ENCODE measurements at places on chromosomes 11 and 22.

GRCh38 chr11:31106326-31106725, 263.2 kb downstream of the DCDC1 start:
- no peak for DNase-seq

DNA sequence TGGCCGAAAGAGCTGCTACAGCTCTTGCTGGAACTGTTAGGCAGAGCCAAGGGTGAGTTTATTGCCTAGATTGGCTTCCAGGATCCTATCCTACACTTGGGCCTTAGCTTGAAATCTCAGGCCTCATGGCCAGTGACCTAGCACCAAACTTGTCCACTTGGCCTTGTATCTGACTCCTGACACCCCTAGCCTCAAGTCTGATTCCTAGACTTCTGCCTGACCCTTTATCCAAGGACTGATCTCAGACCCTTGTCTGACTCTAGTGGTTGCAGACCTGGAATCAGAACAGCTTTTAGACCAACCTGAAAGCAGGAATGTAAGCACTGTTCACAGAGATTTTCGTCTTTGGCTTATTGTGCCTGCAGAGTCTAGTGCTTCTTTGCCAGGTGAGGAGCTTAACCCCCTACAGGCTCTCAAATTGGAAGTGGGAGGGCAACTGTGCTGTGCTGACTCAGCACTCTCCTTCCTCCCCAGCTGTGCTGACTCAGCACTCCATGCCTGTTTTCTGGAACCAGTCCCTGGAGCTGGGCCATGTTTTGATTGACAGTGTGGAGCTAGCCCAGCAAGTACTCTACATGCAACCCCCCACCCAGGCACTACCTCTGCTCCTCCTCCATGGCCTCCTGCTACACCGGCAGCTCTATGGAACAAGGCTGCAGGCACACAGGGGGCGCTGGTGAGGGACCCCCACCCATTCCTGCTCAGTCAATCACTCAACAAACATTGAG, 35.1 kb downstream of the RRP8 start:
- DNase-seq, result peak; percentile 41

DNA sequence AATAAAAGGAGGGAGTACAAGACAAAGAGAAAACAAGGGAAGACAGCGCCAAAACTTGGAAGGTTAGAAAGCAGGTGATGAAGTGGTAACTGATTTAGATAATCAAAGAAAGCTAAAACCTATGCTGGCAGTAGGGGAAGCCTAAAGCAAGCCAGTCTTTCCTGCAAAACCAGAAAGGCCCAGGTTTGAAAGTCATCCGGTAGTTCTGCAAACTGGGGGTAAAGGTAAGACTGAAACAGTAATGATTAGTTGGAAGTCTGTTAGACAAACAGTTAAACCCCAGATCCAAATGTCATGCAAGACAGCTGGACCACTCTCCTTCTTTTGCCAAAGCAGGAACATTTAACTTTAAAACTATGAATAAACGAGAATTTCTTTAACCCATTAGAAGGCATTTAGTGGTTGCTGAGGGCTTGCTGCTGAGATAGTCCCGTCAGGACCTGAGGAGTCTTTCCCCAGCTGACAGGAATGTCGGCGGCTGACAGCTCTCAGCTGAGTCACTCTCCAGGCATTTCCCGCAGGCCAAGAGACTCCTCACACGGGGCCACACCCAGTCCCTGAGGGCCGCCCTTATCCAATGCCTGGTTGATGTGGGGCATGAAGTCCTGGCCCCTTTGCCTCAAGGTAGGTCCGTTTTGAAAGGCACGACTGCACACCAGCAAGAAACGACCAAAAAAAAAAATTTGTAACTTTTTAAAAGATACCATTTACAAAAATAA, 36.3 kb upstream of the CFAP300 start:
- no peak for DNase-seq

GRCh38 chr11:128029219-128029722, 558.1 kb downstream of the ETS1 start:
- DNase-seq, result no peak

DNA sequence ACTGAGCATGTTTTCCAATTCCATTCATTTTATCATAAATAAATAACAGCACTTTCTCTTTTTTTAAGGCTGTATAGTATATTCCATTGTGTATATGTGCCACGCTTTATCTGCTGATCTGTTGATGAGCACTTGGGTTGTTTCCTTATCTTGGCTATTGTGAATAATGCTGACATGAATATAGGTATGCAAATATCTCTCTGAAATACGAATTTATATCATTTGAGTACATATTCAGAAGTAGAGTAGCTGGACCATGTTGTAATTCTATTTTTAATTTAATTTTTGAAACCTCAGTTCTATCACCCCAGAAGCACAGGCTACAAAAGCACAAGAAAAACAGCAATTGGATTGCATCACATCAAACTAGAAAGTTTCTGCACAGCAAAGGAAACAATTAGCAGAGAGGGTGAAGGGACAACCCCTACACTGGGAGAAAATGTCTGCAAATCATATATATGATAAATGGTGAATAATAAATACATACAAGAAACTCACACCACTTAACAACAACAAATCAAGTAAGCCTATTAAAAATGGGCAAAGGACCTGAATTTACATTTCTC, 43.4 kb downstream of the XKR3 start:
- no peak for DNase-seq

DNA sequence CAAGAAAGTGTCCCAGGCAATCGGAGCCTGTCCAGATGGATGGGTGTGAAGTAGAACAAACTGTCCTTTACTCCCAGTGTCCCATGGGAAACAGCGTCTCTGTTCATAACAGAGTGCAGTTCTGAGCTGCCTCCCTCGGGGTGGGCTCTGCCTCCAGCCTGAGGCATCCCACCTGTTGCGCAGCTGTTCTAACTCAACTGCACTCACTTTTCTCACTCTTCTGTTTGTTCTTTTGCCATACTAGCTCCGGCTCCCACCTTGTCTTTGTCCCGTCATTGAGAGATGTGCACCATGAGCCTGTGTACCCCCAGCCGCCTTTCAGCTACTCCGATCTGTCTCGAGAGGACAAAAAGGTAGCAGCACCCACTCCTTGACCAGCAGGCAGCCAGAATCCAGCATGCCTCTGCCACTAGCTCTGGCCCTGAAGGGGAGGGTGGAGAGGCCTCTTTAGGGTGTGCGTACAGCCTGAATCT, 20.7 kb upstream of the CDC42EP2 start:
- DNase-seq, result peak; percentile 73

- no peak for DNase-seq
Observed at GRCh38 chr11:86930957-86931547, 24.1 kb downstream of the FZD4 start.

GRCh38 chr11:8871171-8871775, 39.7 kb upstream of the AKIP1 start:
- peak; percentile 91 for DNase-seq

GRCh38 chr11:21965221-21965620, 227.7 kb upstream of the ANO5 start:
- DNase-seq, result no peak

GRCh38 chr11:61298663-61299244, 3.6 kb upstream of the VWCE start:
- DNase-seq, result no peak

DNA sequence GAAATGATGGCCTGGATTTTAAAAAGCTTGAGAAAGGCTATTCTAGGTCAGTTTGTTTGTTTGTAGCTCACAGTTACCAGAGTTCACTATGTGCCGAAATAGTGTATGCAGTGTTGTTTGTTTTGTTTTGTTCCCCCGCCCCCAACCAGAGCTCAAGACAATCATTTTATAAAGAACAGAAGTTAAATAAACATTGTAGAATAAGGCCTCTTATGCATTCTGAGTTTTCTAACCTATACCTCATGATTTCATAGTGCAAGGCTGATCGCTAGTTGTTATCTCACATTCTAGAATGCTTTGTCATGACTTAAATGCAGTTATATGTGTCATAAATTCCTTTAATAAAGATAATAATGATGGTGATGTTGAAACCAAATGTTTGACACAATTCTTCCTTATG, 7.8 kb downstream of the KCNA4 start:
- DNase-seq, result no peak

DNA sequence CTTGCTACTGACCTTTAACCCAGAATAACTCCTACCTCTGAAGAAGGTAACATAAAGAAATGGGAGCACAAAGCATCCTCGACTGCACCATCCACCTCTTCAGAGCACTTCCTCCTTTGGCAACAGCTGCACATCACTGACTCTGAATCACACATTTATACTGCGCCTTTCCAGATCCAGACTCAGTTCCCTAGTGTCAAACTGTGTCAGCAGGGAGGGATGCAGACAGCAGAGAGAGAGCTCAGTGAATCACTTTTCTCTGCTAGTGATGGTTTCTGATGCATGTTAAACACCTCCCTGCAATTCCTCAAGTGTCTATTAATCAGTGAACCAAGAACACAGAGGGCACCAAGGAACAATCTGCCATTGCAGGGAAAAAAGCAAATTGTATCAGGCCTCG, 118.9 kb downstream of the PLEKHA7 start:
- no peak for DNase-seq

- DNase-seq, result no peak
Observed at GRCh38 chr11:27497284-27497866, 9.2 kb downstream of the LIN7C start.

DNA sequence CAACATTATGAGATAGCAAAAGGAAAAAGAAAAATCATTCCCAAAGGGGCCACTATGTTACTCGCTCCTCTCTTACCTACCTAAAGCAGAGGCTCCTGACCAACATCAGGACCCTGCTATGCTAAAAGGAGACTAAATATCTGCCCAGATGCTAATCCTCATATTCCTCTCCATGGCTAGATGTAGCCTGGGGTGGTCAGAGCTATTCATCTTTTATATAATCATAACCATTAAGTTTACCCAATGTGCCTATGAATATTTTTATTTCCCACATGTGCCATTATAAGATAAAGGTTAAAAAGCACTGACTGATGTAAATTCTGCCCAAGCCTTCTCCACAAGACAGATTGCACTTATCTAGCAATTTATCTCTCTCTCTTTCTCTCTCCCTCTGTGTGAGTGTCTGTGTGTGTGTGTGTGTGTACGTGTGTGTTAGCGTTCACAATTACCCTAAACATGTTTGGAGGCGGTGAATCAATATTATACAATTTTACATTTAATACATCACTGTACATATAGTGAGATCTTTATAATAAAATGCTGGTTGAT, 41.2 kb upstream of the ANO5 start:
- DNase-seq, result no peak

DNA sequence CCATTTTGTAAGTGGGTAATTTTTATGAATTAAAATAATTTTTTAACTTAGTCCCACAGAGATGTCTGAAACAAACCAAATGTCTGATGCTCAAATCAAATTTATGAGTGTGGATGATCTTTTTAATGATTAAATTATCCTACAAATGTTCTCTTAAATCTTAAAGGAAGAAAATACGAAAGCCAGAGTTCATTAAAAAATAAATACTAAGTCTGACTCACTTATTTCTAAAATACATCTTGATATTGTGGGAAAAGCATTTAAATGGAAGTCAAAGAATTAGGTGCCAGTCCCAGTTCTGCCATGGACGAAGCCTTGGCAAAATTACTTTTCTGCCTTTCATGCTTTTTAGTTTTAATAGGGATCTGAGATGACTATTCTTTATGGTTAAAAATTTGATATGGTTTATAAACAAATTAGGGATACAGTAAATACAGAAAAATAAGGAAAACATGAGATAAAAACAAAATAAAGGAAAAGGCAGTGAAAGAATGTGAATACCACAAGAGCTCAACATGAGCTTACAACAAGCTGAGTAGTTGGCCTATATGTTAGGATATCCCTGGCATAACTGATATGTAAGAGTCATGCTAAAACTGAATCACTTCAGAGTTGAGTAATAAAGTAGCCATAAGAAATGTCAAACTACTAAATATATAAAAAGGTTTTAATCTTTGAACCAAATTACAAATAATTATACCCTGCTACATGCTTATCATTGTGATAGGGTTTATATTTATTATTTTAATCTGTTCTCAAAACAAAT, 9.2 kb downstream of the CCDC34 start:
- DNase-seq, result no peak

DNA sequence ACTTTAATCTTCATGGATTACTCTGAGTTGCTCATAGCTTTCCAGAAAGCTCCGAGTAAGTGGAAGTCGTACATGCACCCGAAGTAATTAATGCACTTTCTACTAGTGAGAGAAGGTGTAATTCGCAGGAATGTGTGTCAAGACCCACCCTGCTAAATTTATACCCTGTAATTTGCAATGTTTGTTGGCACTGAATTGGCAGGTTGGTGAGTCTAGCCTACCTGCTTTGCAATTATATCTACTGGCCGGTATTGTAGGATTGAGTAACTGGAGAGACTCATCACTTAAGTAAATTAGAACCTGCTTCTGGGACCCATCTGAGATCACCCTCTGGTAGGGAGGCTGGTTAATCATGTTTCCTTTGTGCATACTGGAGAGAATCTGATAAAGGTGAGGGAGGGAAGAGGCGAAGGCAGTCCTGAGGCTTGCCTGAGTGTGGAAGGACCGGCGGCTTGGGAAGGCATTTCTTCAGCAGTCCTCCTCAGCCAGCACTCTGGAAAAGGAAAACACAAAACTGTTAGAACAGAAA, 63.3 kb downstream of the LDLRAD3 start:
- DNase-seq, result no peak

- no peak for DNase-seq
Observed at GRCh38 chr11:103537904-103538502, 428.8 kb downstream of the DYNC2H1 start.

DNA sequence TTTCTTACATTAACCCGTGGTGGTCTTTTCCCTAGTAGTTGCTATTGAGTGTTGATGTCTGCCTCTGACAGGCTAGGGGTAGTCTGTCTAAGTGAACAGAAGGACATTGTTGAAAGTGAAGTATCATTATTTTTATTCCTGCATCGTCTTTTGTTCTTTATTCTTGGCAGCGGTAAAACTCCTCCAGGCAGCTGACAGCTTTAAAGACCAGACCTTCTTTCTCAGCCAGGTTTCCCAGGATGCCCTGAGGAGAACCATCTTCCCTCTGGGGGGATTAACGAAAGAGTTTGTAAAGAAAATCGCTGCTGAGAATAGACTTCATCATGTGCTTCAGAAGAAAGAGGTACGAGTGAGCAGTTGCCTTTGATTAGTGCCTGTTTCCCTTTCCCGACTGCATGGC, 14.6 kb downstream of the TRMU start:
- no peak for DNase-seq

DNA sequence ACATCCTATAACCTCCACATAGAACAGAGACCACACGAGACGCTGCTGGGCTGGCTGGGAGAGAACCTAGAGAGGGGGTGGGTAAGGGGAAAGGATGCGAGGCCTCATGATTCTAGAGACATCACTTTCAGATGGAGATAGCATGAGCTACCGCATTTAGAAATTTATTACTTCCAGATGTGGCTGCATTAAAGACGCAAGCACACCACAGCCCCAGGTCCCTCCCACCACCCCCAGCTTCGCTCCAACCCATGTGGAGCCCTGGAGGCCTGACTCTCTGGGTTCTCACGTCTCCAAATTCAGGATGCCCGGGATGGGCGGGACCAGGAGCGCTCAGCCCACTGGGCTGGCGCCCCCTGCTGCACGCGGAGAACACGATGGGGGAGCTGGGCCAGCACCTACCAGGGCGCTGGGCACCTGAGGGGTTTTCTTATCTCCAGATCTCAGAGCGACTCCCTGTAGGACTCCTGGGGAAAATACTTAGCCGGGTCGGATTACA, 13.6 kb downstream of the MRPL21 start:
- no peak for DNase-seq

Data from posterior cingulate gyrus (tissue), 11 donors.